Dermis blood vessel endothelial cell (primary cell): ENCODE measurements at places on chromosomes 3 and 15. TPM values are rescaled to one million over a fixed set of nuclear protein-coding genes. Genes with fewer than 3 reads are reported as not detected.

The SYNPR gene
- total RNA-seq: not detected in 2 replicates

The NR1I2 gene
- total RNA-seq: under 0.01 TPM in 1 of 2 replicates, not detected in the other

DNA sequence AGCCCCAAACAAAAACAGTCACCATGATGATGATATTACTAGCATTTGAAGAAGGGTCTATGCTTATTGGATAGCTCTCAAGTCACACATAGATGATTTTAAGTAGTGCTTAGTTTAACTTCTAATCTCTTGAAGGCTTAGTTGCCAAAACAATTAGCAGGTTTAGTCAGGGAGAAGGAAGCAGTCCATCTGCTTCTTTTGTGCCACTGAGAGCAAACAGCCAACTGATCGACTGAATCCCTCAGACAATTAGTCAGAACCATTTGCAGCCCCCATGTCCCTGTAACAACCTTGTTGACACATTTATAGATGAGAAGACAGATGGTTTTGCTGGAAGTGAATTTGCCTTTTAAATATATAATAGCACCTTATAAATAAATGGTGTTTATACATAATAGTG is 585.1 kb upstream of the SUCLG2 start:
- no peak for DNase-seq

DNA sequence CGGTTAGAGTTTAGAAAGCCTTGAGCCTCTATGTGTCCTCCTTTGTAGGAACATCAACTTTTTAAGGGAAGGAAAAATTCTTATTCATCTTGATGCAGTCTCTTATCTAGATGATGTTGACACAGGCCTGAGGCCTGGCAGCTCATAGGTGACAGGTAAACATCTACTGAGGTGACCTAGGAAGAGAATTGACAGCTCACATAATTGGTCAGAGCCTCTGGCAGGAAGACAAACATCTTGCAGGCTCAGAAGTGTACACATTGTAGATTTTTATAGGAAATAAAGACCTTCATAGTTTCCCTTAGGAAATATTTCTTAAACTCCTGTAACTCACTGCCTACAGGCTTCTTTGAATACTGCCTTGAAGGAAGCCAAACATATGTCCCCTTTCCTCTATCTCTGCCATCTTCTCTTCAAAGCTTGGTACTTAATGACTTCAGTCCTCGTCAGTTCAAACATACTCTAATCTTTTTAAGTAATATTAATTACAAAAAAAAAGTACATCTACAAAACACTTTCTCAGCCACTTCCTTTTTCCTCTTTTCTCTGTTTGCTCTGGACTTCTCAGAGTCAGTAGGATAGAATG is 341.3 kb downstream of the TBL1XR1 start:
- DNase-seq: no peak

DNA sequence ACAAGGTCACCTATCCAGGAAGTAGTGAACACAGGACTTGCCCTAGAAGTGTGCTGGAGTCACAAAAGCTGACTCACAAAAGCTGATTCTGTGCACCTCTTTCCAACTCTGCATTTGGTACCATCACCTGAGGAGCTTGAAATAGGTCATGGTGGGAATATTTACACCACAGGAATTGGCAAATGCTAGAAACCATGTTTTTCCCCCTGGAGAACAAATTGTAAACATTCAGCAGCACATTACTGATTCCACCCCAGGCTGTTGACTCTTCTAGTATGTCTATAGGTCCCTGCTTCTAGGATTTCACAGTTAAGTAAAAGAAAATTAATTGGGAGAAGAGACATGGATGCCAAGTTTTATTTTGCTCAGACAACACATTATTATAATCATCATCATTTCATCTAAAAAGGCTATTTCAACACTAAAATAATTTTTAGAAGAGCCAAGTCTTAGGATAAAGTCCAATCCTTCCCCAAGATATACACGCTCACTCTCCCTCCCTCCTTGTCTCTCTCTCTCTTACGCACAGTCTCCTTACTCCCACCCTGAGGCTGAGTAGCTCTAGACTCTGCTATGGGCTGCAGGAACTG is 24.7 kb downstream of the CACNA2D2 start:
- no peak for DNase-seq

- DNase-seq: no peak
Observed at GRCh38 chr3:197354568-197355001, 56.2 kb upstream of the DLG1 start.

- DNase-seq: no peak
Observed at GRCh38 chr3:48974076-48974864, 15.8 kb upstream of the P4HTM start.

DNA sequence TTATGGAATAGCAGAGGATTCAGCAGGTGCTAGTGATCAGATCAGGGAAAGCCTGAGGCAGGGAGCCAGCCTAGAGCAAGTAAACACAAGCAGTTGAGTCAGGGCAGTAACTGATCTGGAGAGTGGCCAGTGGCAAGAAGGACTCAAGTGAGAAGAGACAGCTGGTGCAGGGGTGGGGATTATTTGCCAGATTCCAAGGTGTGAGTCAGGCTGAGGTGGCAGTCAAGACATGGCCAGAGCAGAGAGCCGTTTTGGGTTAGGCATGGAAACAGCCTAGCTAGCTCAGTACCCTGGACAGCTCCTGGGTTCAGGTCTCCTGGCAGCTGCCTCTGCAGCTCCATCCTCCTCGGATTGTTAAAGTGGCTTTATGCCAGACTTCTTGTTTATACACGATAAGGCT is 281.9 kb upstream of the ONECUT1 start:
- DNase-seq: peak; percentile 1

- DNase-seq: peak; percentile 73
Observed at GRCh38 chr3:143975554-143976152, 4.0 kb downstream of the DIPK2A start.

DNA sequence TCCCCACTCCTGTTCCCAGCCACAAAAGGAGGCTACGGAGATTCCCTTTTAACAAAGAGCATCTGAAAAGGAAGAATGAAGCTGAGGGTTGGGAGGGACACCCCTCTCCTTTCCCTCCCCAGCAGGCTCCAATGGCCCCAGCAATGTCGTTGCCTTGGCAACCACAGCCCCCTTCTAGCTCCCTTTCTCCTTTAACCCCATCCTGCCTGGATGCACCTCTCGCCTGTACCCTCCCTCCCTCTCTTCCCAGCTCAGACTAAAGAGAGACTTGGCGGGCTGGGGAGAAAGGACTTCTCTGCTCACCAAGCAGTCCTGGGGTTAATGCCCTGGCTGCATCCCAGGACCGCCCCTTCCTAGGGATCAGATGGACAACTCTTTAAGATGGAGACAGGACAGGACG is 7.1 kb upstream of the RPL29 start:
- DNase-seq: no peak

GRCh38 chr3:124783696-124784095 is 53.4 kb downstream of the UMPS start:
- DNase-seq: no peak

DNA sequence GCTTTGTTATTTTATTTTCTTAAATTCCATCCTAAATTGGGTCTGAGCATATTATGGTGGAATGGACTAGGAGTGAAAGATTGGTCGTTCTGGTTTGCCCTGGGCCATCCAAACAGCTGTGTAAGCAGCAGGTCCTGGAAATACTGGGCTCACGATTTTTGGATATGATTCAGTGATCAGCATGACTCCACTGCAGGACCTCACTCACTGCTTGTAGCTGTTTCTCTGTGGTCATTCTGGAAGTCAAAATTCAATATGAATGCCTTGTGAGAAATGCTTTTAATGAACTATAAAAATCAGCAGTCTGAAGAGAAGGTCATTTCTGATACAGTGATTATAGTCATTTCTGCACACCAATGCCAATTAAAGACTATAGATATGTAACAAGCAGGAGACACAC is 185.0 kb downstream of the RBMS3 start:
- DNase-seq: no peak

DNA sequence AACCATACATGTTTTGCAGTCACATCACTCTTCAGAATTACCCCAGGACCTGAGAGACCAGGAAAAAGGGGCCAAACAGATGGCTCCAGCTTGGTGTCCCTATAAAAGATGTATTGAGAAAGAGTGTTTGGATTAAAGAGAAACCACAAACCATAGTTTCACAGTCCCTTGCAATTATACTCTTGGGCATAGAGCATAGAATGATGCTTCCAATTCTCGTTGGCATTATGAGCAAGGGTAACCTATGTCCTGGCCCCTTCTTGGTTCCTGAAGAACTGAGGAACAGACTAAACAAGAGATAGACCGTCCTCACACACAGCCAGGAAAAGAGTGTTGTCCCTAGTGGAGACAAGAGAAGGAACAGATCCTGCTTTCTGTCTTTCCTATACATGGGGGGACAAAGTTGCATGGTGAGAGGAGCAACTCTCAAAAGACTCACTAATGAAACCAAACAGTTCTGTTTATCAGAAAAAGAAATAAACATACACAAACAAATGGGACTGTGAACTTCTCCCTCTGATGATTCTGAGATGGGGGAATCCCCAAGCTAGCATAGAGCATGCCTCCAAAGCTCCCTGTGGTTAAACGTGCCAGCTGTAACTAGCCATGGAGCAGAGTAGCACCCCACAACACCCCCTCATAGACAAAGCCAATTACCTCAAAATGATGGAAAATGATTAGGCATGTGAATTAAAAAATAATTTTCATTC is 908.6 kb downstream of the NTRK3 start:
- DNase-seq: no peak

- DNase-seq: no peak
Observed at GRCh38 chr15:61762676-61763075, 297.6 kb downstream of the VPS13C start.

DNA sequence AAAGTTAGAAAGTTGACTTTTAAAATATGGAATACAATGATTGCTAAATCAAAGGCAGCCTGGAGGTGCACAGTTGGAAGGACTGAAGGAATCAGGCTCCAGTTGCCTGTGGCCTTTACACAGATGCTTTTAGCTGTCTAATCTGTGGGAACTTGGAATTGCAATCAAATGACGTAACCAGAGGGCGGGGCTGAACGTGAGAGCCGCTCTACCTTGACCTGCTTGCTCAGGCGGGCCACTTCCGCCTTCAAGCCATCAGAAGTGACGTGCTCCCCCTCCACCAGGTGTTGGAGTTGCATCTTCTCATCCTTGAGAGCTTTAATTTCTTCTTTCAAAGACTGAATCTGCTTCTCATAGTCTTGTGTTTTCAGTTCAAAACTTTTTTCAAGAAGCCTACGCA is 37.7 kb upstream of the GNB5 start:
- no peak for DNase-seq
